ENCODE measurements at places on chromosomes 4 and X.

- DNase-seq, result no peak
Measured at GRCh38 chr4:76486588-76487276, 51.7 kb downstream of the SHROOM3 start.

GRCh38 chr4:138259824-138260223 is 17.7 kb upstream of the SLC7A11 start:
- DNase-seq, result no peak

DNA sequence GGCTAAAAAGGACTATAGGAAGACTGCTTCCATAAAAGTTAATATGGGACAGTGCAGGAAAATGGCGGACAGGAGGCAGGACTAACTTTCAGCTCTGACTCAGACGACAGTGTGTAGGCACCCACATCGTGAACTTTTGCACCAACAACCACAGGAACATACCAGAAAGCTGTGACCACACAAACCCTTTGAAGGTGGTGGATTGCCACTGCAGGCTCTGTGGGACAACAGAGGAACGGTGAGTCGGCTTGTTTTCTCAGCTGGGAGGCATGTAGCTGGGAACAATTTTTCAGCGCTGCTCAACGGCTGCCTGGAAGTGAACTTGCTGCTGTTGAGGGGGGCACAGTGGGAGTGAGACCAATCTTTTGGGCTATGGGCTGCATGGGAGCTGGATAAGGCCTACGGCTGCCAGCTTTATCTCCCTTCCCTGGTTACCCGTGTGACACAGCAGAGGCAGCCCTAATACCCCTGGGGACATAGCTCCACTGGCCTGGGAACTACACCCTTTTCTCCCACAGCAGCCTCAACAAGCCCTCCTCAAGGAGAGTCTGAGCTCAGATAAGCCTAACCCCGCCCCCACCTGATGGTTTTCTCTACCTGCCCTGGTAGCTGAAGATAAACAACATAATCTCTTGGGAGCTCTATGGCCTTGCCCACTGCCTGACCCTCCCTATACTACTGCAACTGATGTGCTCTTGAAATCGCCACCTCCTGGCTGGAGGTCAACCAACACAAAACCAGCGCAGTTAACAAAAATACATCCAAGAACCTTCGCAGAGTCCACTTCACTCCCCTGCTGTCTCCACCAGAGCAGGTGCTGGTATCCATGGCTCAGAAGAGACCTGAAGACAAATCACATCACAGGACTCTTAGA is 1537.0 kb downstream of the C4orf33 start:
- DNase-seq, result no peak

DNA sequence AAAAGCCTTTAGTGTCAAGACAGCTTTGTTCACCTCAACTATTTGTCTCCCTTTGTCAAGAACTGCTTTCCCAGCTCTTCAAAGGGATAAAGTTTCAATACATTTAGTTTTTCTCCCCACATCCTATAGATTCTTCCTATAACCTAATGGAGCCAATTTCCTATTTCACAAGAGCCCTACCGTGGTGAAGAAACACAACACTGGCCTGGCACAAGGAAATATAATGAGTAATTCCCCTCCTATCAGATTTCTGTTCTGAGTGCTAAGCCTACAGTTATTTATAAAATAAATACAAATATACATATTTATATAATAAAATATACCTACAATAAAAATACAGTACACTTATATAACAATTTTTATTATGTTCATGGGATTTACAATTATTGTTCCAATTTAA is 89.9 kb downstream of the SHISA3 start:
- DNase-seq, result no peak

DNA sequence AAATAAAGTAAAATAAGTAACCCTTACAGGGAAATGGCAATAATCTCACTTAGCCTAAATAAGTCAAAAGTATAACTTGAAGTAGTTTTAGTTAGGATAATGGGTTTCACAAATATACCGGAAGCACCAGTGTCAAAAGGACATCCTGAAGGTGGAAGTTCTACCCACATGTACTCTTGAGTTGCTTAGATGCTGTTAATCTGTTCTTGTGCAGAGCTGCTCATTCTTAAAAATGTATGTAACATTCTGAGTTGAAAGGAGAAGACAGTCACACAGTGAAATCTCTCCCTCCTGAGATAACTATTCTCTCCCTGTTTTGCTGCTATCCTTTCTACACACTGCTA is 11.2 kb upstream of the CCNG2 start:
- no peak for DNase-seq

- DNase-seq, result no peak
Measured at GRCh38 chr4:54843946-54844345, 186.2 kb downstream of the KIT start.

GRCh38 chr4:14842964-14843630 is 159.2 kb upstream of the CPEB2 start:
- no peak for DNase-seq

DNA sequence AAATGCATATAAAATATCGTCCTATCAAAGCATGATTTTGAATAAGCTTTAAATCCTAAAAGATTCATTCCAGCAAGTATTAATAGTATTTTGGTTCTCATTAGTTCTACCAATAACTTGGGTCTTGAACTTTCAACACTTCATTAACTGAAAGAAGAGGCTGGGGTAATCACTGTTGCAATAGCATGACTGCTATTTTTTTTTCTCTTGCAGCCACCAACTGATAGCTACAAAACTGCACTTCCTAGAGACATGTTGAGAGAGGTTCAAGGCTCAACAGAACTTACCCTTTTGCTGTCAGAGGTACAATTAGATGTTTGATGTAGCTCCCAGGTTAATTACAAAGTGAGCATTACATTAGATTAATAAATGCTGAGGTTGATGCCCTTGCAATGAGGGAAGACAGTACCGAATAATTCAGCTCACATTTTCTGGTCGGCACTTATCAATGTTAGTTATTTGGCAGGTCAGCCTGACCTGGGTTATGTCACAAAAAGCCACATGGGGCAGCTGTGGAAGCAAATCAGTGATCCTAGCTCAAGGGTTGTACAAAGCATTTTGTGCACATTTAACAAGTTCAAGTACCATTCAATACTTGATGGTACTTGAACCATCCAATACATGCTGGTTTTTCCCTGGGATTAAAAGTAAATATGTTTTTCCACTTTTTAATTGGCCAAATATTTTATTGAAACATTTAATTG is 29.9 kb upstream of the TET2 start:
- no peak for DNase-seq

GRCh38 chrX:4674028-4674782 is 960.8 kb upstream of the PRKX start:
- DNase-seq, result no peak

DNA sequence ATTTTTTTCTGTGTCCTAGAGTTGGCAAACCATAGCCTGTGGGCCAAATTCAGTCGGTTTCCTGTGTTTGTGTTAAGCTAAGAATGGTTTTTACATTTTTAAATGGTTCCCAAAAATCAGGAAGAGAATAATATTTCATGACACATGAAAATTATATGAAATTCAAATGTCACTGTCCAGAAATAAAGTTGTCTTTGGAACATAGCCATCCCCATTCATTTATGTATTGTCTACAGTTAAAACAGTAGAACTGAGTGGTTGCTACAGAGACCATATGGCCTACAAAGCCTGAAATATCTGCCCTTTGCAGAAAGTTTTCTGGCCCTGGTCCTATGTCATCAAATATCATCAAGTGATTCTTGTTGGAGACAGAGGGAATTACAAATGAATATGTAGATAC is 15.5 kb downstream of the FRMPD4 start:
- no peak for DNase-seq

DNA sequence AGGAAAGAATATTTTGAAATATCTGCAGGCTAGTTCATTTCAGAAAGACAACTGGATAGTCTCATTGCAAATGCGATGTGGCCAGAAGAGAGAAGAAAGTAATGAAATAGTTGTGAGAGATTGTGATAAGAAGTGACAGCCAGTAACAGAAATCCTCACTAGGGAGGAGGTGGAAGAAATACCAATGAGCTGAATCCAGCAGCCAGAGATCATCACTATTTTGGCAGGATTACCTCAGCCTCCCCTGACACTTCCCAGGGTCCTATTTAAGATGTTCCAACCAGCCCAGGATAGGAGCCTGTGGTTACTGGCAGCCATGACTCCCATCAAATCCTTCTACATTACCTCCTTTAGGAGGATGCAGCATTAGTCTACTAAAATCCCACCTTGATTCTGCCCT is 76.7 kb upstream of the ARHGAP24 start:
- DNase-seq, result no peak

Data from CD4-positive, alpha-beta T cell treated with Interleukin-6 for 4 hours (primary cell).